ENCODE measurements at places on chromosomes 5 and 9.

DNA sequence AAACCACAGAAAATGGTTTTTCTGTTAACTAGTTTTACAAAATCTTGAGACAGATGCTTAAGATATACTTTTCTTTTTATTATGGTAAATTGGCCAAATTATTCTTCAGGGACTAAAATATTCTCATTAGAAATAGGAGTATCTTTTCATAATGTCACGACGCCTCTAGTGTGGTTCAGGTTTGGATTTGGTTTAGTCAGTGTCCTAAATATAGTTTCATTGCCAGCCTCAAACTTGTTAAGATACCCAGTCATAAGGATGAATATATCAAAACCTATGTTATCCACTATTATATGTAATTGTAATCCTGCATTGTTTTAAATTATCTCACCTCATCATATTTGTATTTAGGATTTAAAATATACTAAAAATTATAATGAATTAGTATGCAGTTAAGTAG is 13.7 kb downstream of the NDUFAF2 start:
- no peak for DNase-seq

DNA sequence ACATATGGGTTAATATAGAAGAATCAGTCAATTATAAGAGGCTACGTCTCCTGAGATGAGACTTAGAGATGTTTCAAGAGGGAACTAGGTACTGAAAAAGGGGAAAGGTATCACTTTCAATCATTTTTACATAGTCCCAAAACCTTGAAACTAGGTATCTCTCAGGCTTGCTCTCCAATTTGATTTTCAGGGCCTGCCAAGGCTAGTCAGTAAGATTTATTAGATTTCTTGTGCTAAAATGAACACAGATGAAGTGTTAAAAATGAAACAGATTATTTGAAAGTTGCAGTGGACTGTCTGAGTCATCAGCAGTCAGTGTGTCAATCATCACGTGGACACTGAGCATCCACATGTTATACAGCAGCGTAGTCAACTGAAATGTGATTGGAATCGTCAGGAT is 591.1 kb downstream of the DTWD2 start:
- DNase-seq: no peak

GRCh38 chr9:25658571-25658970 is 19.7 kb downstream of the TUSC1 start:
- DNase-seq: no peak

GRCh38 chr5:146048994-146049703 is 56.2 kb downstream of the PLAC8L1 start:
- DNase-seq: peak; percentile 77

GRCh38 chr5:10831419-10831818 is 70.4 kb upstream of the DAP start:
- no peak for DNase-seq

DNA sequence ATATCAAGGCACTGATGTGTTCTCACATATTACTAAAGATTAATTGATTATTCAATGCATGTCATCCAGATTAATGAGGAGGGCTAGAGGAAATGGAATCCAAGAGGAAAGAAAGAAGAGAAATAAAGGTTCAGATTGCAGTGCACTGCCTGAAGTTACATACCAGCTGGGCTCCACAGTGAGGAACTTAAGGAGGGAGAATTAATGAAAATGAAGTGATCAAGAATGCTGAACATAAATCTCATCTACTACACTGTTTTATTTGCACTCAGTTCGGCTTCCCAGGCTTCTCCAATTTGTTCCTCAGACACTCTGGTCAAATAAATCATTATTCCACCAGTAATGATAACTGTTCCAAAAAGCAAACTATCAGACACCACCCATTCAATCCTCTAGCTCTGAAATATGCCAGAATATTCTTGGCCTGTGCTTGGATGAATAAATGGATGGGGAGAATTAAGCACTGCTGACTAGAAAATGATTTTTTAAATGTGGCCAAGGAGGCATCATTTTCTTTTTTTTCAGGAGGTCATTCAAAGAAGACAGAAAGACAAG is 88.6 kb upstream of the FBN2 start:
- DNase-seq: peak; percentile 46

- no peak for DNase-seq
Measured at GRCh38 chr9:76400534-76401096, 6.4 kb upstream of the RFK start.

- no peak for DNase-seq
Measured at GRCh38 chr9:89632192-89632733, 27.5 kb downstream of the GADD45G start.

DNA sequence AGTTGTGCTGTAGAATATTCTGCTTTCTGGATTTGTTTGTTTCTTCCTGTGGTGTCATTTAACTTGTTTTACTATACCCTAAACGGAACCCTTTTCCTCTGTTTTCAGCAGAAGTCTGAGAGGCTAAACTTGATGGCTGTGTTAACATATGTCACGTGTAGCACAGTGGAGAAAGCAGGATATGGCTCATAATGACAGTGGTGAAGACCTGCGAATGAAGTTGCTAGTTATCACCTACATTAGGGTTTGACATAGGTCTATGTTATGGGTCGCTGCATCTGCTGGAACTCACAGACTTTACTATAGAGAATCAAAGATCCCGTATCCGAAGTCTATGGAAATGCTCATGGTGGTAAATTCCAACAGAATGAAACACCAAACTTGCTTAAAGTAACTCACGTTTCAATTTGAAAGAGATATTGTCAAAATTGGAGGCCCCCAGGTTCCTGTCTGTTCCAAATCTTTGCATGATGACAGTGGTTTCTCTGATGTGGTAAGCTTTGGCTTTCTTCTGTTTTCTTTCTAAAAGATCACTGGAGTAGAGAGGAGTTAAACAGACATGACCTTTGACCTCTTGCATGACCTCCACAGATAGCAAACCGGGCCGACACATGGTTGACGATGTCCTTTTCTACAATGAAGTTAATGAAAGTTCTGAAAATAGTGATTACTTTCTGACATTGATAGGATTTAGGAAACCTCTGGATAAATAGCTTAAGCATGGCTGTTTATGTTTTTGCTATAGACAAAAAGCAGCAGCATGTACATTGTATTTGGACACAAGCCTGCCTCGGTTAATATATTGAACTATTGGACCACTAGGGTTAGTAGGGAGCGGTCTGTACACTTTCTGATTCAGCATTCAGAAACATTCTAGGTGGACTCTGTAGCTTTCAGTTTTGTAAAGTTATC is 3.1 kb upstream of the CATSPER3 start:
- DNase-seq: no peak

DNA sequence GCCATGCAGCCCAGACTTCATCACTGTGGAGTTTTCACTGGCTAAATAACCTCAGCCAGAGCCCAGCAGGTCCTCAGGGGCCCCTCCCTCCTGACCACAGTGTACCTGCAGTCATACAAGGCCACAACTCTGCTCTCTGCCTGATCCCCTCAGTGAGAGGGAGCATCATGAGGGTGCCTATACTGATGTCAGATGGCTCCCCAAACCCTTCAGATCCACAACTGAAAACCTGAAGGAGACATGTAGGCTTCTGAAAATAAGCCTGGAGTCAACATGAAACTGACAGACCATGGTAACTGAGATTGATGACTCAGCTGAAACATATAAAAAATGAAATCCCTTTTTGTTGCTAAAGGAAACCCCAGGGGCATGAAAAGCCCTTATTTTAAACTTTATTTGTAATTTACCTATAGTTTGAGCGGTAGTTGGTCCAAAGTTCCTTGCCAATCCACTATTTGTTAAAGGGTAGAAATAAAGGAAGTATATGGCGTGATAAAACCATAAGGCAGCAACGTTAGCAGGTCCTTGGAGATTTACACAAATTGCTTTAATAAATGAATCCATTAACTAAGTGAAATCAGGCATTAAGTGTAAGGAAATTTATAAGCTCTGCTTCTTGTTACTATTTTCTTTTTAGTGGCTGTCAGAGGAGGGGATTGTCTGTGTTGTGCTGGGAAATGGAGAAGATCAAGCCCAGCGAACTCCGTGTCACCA is 68.3 kb downstream of the FGF1 start:
- DNase-seq: peak; percentile 56

DNA sequence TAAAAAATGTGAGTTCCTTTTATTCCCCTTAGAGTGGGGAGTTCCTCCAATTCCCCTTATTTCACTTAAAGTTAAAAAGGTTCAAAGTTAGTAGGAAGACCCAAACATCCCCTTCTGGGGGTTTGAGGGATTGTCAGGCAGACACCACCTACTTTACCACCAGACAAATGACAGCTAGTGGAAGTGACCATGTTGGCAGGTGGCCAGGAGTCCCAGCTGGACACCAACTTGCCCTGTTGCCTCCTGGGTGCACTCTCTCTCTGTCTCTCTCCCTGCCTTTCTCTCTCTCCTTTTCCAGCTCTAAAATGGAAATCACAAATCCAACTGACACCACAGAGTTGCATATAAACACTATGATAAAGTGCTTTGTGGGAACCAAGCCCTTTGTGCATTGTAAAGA is 307.7 kb upstream of the TLE4 start:
- peak; percentile 24 for DNase-seq
